ENCODE measurements at places on chromosomes 7 and 10.

GRCh38 chr10:132547421-132547861 is 9.9 kb downstream of the INPP5A start:
- peaks cover 10% of the 10 kb centered on the region for H3K27me3 ChIP-seq
- no peaks in the 10 kb centered on the region for H3K36me3 ChIP-seq
- DNase-seq, result no peak
- peaks cover 11% of the 10 kb centered on the region for H3K4me1 ChIP-seq

DNA sequence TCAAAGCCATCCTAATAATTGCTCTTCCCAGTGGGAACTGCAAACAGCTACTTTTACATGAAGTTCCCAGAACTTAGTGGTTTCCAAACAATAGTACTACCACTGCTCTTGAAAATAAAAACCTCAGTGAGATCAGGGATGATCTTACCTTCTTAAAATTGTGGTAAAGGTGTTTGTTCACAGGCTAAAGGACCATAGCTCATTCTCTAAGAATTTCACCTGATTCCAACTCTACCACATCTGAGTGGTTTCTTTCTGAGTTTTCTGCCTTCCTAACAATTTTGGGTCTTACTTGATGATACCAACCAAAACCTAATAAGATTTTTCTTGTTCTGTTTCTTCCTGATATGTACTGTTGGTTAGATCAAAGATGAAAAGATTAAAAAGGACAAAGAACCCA is 45.6 kb upstream of the AGBL3 start:
- peaks cover 3% of the 10 kb centered on the region for H3K27me3 ChIP-seq
- no peak for DNase-seq
- peaks cover 19% of the 10 kb centered on the region for H3K36me3 ChIP-seq
- no peak overlapping the region for H3K4me3 ChIP-seq
- H3K27ac ChIP-seq, result peak overlapping the region; percentile 93

- no peak overlapping the region for H3K4me3 ChIP-seq
- H3K27me3 ChIP-seq, result peaks cover 1% of the 10 kb centered on the region
- no peak for DNase-seq
- no peak overlapping the region for H3K27ac ChIP-seq
Observed at GRCh38 chr7:50142425-50143017, 49.5 kb upstream of the ZPBP start.

- no peaks in the 10 kb centered on the region for H3K27me3 ChIP-seq
- no peak overlapping the region for H3K27ac ChIP-seq
- no peak overlapping the region for H3K4me3 ChIP-seq
- no peak for DNase-seq
Observed at GRCh38 chr10:89651205-89651915, 6.3 kb upstream of the PANK1 start.

DNA sequence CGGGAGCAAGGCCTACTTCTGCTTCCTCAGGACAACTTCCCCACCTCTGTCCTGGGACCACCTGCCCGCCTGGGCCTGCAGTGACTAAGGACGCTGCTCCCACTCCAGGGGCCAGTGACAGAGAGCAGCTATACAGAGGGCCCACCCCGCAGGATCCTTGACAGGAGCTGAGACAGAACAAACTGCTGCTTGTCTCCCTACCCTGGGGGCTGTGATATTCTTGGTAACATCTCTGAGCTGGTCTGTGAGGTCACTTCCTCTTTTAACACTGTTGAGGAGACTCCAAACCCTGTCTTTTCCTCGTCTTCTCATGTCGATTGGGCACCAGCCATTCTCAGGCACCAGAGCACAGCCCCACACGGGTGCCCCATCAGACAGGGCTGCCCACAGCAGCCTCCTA is 6.9 kb upstream of the MRPS24 start:
- DNase-seq, result no peak
- H3K4me3 ChIP-seq, result no peak overlapping the region
- peaks cover 17% of the 10 kb centered on the region for H3K4me1 ChIP-seq

- no peak for DNase-seq
- peak overlapping the region; percentile 20 for H3K27ac ChIP-seq
- H3K27me3 ChIP-seq, result no peaks in the 10 kb centered on the region
- no peaks in the 10 kb centered on the region for H3K36me3 ChIP-seq
- H3K4me3 ChIP-seq, result no peak overlapping the region
- peaks cover 28% of the 10 kb centered on the region for H3K4me1 ChIP-seq
Observed at GRCh38 chr7:70014472-70015177, 416.4 kb downstream of the AUTS2 start.

GRCh38 chr10:9076066-9076465 is 1021.6 kb downstream of the GATA3 start:
- no peak overlapping the region for H3K27ac ChIP-seq
- H3K4me3 ChIP-seq, result no peak overlapping the region
- DNase-seq, result no peak
- H3K27me3 ChIP-seq, result no peaks in the 10 kb centered on the region

DNA sequence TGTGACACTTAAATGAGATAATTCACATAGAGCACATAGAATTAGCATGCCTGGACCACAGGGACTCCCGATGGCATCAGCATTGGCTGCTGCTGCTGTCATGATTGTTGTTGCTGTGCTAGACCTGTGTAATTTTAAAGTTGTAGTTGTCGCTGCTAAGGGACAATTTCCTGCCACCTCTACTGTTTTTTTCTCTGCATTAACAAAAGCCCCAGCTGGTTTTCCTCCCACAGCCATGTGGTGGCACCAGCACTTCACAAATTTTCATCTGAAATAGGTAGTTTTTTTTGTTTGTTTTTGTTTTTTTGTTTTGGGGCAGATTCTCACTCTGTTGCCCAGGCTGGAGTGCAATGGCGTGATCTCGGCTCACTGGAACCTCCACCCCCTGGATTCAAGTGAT is 25.4 kb upstream of the PRXL2A start:
- H3K4me1 ChIP-seq, result peaks cover 5% of the 10 kb centered on the region
- H3K27ac ChIP-seq, result peak overlapping the region; percentile 6

DNA sequence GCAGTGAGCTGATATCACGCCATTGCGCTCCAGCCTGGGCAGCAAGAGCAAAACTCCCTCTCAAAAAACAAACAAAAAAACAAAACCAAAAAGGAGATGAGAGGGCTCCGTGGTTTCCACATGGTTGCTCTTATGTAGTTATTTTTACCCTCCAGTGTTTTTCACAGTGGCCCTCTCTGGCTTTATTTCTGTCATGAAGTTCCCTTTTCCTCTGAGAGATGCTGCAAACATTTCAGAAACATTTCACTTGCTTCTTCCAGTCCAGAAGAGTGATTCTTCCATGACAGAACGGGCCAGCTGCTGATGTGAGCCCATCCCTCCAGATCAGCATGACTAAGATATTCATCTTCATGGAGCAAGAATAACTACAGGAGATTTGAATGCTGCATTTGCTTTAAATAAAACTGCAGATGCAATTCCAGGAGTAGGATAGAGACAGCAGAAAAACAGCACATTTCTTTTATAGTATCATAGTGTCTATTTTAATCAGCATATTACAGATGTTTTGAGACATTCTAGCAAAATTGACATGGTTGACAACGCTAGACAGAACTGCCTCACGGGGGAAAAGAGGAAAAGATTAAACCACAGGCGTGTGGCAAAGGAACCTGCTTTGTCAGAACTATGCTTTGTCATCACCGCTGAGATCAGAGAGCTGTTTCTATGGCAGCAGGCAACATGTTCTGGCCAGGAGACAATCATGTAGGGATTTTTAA is 40.3 kb downstream of the NRCAM start:
- H3K4me1 ChIP-seq, result peaks cover 29% of the 10 kb centered on the region
- DNase-seq, result no peak
- peak overlapping the region; percentile 69 for H3K27ac ChIP-seq
- no peaks in the 10 kb centered on the region for H3K27me3 ChIP-seq

DNA sequence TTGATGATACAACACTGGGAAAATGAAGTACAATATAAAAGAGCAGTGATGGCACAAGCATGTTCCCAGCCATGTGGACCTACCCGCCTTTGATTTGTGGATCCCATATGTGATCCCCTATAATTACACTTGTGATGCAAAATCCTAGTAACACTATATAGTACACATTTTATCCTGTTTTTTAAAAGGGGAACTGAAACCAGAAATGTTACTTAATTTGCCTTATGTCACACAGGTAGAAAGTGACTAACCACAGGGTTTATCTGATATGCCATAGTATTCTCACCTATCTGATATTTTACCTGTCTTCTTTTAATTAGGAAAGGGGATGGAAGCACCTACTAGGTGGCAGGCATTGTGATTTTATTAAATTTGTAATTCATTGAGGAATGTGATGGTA is 35.0 kb downstream of the ARMC3 start:
- H3K4me1 ChIP-seq, result no peaks in the 10 kb centered on the region
- no peak overlapping the region for H3K27ac ChIP-seq
- no peak for DNase-seq
- peaks cover 4% of the 10 kb centered on the region for H3K36me3 ChIP-seq

DNA sequence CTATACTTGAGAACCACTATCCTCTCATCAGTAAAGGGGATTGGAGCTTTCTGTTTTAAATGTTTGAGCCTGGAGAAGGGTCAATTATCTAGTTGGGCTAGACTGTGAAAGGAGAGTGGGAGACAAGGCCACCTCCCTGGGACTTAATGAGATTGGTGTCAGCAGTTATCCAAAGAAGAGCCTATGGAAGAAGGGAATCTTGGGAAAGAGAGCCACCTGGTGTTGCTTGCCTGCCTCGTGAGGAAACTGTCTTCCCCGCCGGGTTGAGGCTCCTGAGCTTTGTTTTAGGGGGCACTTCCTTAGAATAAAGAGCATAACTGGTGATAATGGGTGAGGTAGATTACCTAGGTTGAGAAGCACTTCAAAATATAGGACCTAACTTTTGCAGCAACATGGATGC is 32.0 kb upstream of the ABCB4 start:
- no peak overlapping the region for H3K4me3 ChIP-seq
- H3K27me3 ChIP-seq, result no peaks in the 10 kb centered on the region
- no peak for DNase-seq
- no peaks in the 10 kb centered on the region for H3K36me3 ChIP-seq

GRCh38 chr7:100933734-100934133 is 15.6 kb upstream of the MUC3A start:
- H3K36me3 ChIP-seq, result peaks cover 3% of the 10 kb centered on the region
- peaks cover 3% of the 10 kb centered on the region for H3K27me3 ChIP-seq
- H3K27ac ChIP-seq, result no peak overlapping the region
- H3K4me3 ChIP-seq, result no peak overlapping the region

GRCh38 chr10:30355601-30356000 is 6.5 kb upstream of the MTPAP start:
- H3K4me1 ChIP-seq, result no peaks in the 10 kb centered on the region
- DNase-seq, result no peak
- H3K4me3 ChIP-seq, result no peak overlapping the region
- no peaks in the 10 kb centered on the region for H3K36me3 ChIP-seq

DNA sequence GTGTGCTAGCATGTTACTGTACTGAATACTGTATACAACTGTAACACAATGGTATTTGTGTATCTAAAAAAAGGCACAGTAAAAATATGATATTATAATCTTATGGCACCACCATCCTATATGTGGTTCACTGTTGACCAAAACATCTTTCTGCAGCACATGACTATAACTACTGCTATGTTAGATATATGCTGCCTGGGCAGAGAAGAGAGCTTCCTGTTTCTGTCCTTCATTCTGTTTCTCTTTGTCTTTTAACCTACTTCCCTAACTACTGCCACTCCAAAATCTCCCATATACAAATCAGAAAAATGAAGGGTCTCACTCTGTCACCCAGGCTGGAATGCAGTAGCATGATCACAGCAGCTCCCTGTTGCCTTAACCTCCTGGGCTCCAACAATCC is 8.8 kb upstream of the FGL2 start:
- peaks cover 19% of the 10 kb centered on the region for H3K36me3 ChIP-seq
- no peaks in the 10 kb centered on the region for H3K4me1 ChIP-seq
- H3K27ac ChIP-seq, result no peak overlapping the region
- DNase-seq, result no peak
- peaks cover 5% of the 10 kb centered on the region for H3K27me3 ChIP-seq

- no peak overlapping the region for H3K4me3 ChIP-seq
- H3K27me3 ChIP-seq, result no peaks in the 10 kb centered on the region
- H3K4me1 ChIP-seq, result peaks cover 3% of the 10 kb centered on the region
- no peaks in the 10 kb centered on the region for H3K36me3 ChIP-seq
- no peak overlapping the region for H3K27ac ChIP-seq
Observed at GRCh38 chr7:11228515-11228914, 254.8 kb downstream of the PHF14 start.

DNA sequence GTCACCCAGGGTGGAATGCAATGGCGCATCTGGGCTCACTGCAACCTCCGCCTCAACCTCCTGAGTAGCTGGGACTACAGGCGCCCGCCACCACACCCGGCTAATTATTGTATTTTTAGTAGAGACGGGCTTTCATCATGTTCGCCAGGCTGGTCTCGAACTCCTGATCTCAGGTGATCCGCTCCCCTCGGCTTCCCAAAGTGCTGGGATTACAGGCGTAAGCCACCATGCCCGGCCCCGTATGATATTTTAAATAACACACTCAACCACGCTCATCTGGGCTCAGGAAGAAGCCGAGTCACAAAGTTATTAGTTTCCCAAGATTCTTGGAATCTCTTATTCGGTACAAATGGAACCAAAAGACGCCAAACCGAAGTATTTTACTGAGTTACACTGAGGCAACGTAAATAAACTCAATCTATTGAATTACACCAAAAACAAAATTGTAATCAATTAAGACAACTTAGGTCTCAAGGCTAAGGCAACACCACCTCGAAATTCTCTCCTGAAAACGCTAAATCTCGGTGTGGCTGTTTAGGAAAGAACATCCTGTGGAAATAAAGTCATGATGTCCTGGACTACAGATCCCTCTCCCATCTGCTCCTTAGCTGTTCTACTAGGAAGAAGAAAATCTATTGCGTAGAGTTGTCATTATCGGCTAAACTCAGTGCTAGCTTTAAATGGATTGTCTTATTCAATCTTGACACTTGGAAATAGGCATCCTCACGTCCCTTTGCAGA is 910 bp downstream of the ARHGAP19 start:
- H3K4me1 ChIP-seq, result peaks cover 13% of the 10 kb centered on the region
- peaks cover 7% of the 10 kb centered on the region for H3K27me3 ChIP-seq
- peaks cover 3% of the 10 kb centered on the region for H3K36me3 ChIP-seq
- peak overlapping the region; percentile 92 for H3K4me3 ChIP-seq

DNA sequence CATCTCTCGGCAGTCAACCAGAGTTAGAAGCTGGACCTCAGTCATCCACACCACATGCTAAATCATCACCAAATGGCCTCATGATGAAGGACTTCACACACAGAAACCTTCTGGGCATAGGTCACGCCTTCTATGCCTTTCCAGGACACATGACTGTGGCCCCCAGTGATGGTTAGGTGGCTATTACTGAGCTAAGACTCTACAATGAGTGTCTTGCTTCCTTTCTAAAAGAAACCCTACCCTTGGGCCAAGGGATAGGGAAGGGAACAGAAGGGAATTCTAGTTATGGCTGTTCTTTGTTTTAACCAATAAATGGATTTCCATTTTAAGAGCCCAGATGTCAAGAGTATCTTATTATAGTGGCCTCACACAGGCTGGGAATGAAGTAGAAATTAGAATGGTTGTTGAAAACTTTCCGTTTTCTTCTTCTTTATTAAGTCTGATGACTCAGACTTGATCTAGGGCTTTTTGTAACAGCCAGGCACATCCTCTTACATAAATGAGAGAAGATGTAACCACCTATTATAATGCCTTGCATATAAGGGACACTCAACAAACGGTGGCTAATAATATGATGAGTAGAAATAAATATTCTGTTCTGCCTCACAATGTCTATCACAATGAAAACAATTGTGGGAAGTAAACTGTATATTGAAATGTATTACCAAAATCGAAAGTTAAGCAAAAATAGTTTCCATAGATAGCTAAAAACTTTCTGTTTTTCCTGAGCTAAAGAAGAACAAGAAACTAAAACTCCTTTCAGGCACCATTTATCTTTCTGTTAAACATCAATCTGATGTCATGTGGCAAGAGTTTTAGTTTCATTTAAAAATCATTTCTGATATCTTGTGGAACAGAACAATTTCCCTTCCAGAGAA is 62.5 kb upstream of the TOMM7 start:
- no peaks in the 10 kb centered on the region for H3K36me3 ChIP-seq
- no peak overlapping the region for H3K27ac ChIP-seq
- no peak overlapping the region for H3K4me3 ChIP-seq
- peaks cover 3% of the 10 kb centered on the region for H3K4me1 ChIP-seq
- no peak for DNase-seq
